ENCODE measurements at places on chromosomes 5 and 9. TPM values are rescaled to one million over a fixed set of nuclear protein-coding genes. Genes with fewer than 3 reads are reported as not detected.

The SPATA31C1 gene
- not detected for total RNA-seq

The PTGDS gene
- total RNA-seq: 24.6 TPM

- no peak overlapping the region for H3K27ac ChIP-seq
- no peak overlapping the region for H3K4me3 ChIP-seq
- H3K36me3 ChIP-seq: no peaks in the 10 kb centered on the region
- DNase-seq: no peak
- no peaks in the 10 kb centered on the region for H3K4me1 ChIP-seq
These were observed 1043.0 kb upstream of the C9orf72 start for GRCh38 chr9:28616310-28616709.

DNA sequence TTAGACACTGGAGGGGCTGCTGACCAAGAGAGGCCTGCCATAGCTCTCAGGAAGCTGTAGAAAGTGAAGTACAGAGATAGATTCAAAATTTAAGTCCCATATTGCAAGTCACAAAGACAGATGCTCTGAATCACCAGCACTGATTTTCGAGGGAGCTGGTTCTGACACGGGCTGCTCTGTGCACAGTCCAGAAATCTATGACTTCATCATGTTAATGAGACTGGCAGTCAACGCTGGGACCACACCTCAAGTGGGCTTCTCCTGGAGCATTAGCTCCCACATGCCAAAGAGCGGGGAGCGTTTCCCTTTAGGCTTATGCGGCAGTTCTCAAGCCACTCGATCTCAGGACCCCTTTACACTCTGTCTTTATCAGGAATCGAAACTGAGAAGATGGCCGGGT lies 34.2 kb upstream of the FAT2 start:
- no peak overlapping the region for H3K4me3 ChIP-seq
- H3K4me1 ChIP-seq: no peaks in the 10 kb centered on the region
- no peaks in the 10 kb centered on the region for H3K27me3 ChIP-seq
- no peak overlapping the region for H3K27ac ChIP-seq

DNA sequence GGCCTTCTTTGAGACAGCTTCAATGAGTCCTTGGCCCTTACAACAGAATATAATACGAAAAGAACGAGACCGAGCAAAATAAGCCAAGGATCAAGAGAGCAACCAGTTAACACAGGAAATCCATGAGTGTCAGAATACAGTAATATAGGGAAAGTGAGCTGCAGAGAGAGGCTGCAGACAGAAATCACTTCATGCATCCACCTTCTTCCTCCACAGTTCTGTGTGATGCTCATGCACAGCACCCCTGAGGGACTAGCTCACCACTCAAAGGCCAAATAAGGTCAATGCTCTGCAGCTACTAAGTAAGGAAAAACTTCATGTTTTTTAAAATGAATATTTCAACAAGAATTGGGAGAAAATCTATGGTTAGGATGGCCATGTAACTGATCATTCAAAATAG lies 257.1 kb downstream of the MCTP1 start:
- H3K36me3 ChIP-seq: no peaks in the 10 kb centered on the region
- DNase-seq: no peak
- no peaks in the 10 kb centered on the region for H3K4me1 ChIP-seq
- H3K4me3 ChIP-seq: no peak overlapping the region

DNA sequence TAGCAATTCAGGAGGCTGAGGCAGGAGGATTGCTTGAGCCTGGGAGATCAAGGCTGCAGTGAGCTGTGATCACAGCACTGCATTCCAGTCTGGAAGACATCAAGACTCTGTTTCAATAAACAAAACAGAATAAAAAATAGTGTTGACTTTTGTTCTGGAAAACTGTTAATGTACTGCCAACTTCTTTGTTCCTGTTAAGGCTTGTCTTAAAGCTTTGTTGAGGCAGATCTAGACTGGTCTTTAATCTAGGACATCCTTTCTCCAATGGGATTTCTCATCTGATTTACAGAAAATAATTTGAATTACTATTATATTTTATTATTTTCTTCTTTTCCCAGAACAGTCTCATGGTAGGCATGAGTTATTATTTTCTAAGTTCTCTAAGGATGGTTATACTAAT lies 26.0 kb downstream of the BDP1 start:
- no peak for DNase-seq
- H3K4me3 ChIP-seq: no peak overlapping the region
- peaks cover 8% of the 10 kb centered on the region for H3K4me1 ChIP-seq
- H3K27ac ChIP-seq: no peak overlapping the region
- no peaks in the 10 kb centered on the region for H3K27me3 ChIP-seq

DNA sequence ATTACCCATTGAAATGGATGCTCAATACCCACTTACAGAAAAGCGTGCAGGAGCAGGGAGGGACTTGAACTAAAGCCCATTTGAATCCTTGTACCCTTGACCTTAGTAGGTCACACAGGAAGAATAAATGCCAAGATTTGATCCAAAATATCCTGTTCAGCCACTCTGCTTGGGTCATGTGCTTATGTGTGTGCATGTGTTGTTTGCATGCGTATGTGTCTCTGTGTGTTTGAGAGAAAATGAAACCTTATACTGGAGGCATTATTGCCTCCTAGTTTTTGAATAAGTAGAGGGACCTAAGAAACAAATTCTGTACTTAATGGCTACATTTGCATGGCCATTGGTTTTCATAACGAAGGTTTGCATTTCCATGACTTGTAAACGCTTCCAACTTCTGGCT lies 63.4 kb upstream of the TRIM32 start:
- no peak overlapping the region for H3K4me3 ChIP-seq
- no peaks in the 10 kb centered on the region for H3K27me3 ChIP-seq
- DNase-seq: no peak
- no peak overlapping the region for H3K27ac ChIP-seq

GRCh38 chr9:88197781-88198340 lies 59.6 kb upstream of the SPATA31C2 start:
- DNase-seq: no peak
- peaks cover 6% of the 10 kb centered on the region for H3K4me1 ChIP-seq
- H3K27ac ChIP-seq: no peak overlapping the region
- H3K4me3 ChIP-seq: no peak overlapping the region

Measured in gastrocnemius medialis (tissue), 4 donors.